ENCODE measurements at places on chromosomes 2 and 18.

GRCh38 chr18:75246721-75247610, 36.4 kb downstream of the TSHZ1 start:
- DNase-seq, result no peak

DNA sequence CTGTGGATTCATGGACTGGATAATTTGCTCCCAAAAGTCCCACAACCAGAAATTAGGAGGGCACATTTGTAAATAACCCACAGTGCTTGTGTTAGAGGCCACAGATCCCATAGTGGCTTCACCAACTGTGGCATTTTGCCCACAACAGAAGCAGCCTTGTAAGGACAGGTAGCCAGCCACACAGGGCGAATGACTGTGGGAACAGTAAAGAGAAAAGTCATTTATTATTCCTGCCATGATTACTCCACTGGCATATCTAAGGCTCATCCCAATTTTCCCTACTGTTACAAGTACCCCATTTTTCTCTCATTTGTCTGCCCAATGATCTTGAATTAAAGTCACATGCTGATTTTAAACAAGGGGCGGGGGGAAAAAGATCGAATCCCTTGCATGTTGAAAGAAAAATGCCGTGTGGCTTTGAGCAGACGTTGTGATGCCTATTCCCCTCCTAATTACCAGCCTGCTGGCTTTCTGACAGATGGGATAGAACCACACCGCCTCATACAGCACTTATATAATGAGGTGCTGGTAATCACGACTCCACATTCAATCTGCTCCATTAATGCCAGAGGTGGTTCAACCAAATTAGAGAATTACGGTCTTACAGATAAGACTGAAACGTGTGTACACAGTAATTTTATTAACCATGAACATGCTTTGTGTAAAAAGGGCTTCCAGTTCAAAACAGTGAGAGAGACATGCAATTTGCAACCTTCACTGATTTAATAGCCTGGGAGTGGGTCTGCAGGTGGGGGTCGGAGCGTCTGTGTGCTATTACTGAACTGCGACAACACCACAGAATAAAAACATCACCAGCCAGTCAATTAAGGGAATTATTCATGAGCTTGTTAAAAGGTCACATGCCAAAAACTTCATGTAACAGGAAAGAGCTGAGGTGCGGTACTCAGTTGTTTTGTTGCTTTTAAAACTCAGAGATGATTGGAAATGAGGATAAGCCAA, 196.0 kb downstream of the TMEM163 start:
- DNase-seq, result no peak

- no peak for DNase-seq
These were observed 531.5 kb downstream of the STK39 start for GRCh38 chr2:167715932-167716331.

- DNase-seq, result no peak
These were observed 230.2 kb downstream of the ZNF516 start for GRCh38 chr18:76264876-76265250.

DNA sequence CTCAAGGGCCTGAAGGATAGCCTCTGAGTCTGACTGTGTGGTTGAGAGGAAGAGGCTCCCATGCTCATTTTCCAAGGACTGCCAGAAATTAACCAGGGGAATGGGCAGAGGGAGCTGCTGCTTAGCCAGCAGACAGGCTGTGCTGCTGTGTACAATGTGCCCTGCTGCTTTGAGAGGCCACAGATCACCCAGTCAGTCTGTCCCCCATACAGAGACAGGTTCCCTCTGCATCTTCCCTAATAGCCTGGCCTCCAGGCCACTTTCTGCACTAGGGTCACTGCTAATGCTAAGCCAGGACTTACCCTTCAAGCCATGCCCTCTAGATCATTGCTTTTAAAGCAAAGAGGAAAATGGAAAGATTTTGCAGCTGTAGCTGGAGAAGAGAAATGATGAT, 341.1 kb downstream of the CYRIA start:
- DNase-seq, result no peak

GRCh38 chr2:64019083-64019974, at the start of gene VPS54:
TSS of gene VPS54 (minus strand) at chr2:64019428. CDS start at chr2:63983999, 35,429 bp downstream.
- peak; percentile 84 for DNase-seq
